ENCODE measurements at places on chromosomes 5 and 9.

GRCh38 chr5:68141494-68141893 lies 74.1 kb upstream of the PIK3R1 start:
- no peak for DNase-seq

DNA sequence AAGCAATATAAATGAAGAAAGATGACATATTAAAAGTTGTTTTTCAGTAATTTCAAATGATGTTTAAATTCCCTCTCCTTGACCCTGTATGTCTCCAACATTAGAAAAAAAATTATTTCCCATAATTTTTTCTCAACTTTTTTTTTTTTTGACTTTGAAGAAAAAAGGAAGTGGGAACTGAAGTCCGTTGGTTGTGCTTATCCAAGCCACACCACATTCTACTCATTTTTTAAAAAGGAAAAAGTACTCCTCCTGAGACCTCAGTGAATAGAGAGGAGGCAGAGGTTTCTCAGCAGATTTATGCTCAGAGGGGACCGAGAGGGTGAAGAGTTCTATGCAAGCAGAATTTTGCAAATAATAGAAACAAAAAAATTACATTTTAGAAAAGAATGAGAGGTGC lies 123.3 kb downstream of the PCSK5 start:
- DNase-seq: no peak

GRCh38 chr5:132086277-132086794 lies 12.7 kb downstream of the CSF2 start:
- DNase-seq: no peak

DNA sequence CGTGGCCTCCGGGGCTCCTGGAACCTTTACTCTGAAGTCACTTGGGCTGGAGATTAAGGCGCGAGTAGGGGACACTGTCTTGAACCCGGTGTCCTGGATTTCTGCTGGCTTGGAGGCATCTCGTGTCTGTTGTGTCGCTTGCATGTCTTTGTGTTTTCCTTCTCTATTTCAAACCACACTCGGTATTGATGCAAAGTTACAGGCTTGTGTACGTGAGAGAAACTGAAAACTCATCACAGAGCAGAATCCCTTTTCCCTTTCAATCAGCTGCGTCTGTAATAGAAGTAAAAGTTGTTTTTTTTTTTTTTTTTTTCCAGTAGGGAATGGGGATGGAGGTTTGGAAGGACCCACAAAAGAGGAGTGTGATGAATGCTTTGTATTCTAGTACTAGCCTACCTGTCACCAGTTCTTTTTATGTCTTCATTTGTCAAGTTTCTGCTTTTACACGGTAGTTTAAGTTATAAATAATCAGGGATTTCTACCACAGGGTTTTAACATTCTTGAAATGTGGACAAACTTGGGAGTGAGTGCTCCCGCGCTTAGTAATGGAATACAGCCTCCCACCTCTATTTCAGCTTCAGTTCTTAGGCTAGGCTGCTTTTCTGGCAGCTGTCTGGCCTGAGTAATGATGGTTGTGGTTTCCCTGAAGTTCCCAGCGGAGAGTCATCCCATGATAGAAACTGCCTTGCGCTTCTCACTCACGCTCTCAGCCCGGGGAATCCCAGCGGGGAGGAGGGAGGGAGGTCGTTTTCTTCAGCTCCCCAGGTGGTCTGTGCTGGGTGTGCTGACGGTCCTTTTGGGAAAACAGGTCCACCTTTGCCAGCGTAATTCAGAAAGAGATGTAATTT lies 763 bp downstream of the TJP2 start:
- DNase-seq: peak; percentile 62

- DNase-seq: no peak
Measured at GRCh38 chr9:81759680-81760215, 70.4 kb upstream of the TLE1 start.

- no peak for DNase-seq
Measured at GRCh38 chr9:92663951-92664350, 6.0 kb downstream of the IPPK start.

GRCh38 chr9:97560851-97561250 lies 59.4 kb downstream of the TMOD1 start:
- no peak for DNase-seq

- DNase-seq: no peak
Measured at GRCh38 chr5:170534177-170534576, 30.4 kb downstream of the KCNIP1 start.

DNA sequence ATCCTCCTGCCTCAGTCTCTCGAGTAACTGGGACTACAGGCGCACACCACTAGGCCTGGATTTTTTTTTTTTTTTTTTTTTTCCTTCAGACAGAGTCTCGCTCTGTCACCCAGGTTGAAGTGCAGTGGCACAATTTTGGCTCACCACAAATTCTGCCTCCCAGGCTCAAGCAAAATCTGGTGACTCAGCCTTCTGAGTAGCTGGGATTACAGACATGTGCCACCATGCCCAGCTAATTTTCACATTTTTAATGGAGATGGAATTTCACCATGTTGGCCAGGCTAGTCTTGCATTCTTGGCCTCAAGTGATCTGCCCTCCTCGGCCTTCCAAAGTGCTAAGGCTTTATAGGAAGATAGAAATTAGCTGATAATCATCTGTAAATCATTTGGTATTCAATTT lies 43.9 kb downstream of the NSA2 start:
- no peak for DNase-seq

DNA sequence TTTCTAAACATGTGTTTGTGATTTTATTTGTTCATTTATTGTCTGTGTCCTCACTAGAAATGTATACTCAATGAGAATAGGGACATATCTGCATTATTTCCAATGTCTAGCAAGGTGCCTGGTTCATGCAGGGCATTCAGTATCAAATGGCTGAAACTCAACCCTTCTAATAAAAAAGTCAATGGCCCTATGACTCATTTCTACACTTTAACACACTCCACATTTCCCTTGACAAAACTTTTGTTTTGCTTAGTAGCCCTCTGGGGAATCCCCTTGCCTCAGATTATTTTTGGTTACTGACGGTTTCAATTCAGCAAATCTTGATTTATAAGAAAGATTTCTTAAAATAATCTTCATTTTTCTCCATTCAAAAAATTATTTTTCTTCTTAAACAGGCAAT lies 206.0 kb upstream of the DMRTA1 start:
- DNase-seq: no peak

GRCh38 chr5:9479361-9479760 lies 66.5 kb downstream of the SEMA5A start:
- no peak for DNase-seq

DNA sequence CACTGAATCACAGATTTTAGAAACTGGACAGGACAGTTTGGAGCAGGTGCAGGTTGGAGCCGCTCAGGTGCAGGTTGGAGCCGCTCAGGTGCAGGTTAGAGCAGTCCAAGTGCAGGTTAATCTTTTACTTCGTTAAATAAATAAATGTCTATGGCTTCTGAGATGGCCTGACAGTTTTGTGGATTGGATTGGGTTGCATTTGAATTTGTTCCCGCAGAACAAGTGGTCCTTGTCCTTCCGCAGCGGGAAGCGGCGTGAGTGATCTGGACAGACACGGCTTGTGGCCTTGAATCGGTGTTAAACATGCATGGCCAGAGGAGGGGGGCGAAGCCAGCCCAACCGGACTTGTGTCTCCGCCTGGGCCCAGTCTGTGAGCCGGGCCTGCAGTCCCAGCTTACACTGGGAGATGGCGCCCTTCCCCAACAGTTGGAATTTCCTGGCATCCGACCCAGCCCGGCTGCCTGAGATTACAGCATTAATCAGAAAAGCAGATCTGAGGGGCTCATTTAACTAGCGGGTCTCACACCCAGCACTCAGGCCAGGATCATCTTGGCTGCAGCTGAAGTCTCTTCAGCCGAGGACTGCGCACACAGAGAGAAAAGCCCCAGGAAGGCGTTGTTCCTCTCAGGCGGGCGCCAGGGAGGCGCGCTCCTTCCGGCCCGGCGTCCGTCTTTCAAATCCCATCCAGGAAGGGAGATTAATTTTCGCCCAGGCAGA lies 1.5 kb upstream of the OLFM1 start:
- peak; percentile 56 for DNase-seq

GRCh38 chr5:149628221-149628620 lies 46.9 kb downstream of the ARHGEF37 start:
- DNase-seq: no peak

DNA sequence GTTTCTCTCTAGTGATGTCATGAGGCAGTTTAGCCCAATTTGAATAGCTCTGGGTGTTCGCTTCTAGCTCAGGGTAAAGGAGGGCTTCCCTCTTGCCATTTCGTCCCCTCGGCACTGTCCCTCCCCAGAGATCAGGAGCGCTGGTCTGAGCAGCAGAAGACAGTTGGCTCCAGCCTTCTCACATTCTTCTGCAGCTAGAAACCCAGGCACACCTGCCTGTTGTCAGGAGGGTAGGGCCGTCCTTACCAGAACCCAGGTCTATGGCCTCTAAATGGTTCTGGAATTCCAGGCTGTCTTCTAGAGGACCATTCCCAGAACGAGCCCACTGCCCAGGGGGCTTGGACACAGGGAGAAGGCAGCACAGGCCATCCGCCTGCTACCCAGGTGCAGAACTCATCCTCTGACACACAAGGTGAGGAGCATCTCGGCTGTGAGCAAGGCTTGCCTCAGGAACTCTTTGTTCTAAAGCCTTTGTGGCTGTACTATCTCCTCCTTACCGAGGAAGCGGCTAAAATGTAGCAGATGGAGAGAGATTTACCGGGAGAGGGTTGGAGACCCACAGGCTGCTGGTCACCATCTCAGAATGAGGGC lies 255.6 kb upstream of the IRX2 start:
- no peak for DNase-seq

- peak; percentile 36 for DNase-seq
Measured at GRCh38 chr5:63401436-63402046, 560.7 kb downstream of the HTR1A start.

GRCh38 chr5:128144491-128144890 lies 60.9 kb downstream of the SLC12A2 start:
- no peak for DNase-seq

DNA sequence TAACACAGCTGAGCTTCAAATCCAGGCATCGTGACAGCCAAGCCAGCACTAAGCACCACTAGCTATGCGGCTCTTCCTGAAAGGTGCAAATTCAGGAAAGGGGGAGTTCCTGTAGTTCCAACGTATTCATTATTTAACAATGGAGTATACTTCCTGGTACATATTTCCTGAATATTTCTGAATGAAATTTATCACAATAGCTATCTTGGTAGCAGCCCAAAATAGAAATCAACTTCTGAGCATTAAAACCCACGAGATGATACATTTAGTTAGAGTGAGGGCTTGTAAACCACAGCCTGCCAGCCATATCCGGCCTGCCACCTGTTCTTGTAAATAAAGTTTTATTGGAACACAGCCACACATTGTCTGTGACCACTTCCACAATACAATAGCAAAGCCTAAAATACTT lies 109.7 kb upstream of the RETREG1 start:
- no peak for DNase-seq

GRCh38 chr5:142982821-142983200 lies 212.6 kb downstream of the ARHGAP26 start:
- no peak for DNase-seq

DNA sequence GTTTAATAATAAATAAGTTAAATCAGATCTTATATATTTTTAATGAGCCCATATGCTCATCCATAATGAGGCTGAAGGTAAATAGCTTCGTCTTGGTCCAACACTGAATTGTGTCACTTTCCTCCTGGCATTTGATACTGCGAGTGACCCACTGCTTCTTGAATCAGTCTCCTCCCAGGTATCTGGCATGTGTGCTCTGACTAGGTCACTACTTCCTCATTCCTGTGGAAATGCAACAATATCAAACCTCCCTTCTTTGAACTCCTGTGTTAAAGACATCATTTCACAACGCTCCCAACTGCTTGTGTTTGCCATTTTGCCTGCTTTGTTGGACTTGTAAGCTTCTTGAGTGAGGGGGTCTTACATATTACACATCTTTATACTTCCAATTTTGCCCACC lies 157.7 kb downstream of the SLC24A2 start:
- no peak for DNase-seq

DNA sequence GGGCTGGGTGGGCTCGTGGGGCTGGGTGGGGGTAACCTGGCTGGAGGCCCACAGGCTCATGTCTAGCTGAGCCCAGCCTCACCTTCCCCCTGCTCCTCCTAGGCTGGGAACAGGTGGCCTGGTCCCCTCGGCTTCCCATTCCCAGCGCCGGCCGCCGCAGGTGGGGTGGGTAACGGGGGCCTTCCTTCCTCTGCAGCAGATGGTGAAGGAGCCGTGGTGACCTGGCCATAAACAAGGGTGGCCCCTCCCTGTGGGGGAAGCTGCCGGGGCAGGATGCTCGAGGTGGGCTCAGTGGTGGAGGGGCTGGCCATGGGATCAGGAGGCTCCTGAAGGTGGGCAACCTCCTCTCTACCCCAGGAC lies 41.0 kb upstream of the EGFL7 start:
- DNase-seq: peak; percentile 14

- DNase-seq: no peak
Measured at GRCh38 chr5:171525085-171525484, 105.6 kb downstream of the FGF18 start.

DNA sequence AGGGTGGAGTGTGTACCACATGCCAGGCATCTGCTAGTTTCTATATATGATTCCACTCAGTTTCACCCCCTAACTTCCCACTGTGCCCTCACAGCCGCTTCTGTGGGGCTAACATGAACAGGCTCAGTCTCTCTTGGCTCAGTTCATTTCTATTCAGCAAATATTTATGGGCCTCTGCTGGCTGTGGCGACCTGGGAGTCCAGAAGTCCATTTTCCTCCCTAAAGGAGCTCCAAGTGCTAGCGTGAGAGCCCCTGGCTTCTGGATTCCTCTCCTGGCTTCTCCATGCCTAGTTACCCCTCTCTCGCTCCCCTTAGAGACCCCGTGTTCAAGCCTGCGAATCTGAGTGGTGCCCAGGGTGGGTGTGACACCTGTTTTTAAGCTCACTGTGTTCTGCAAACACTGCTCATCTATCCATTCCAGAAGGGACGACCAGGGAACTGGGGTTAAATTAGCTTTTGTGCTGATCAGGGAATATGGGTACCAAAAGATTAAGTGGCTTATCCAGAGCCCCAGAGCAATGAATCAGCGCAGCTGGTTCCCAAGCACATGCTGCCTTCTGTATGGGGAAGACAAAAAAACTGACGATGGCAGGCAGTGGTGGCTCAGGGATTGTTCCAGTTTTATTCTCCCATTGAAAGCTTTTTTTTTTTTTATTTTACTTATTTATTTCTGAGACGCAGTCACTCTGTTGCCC lies 57.6 kb downstream of the HMCN2 start:
- no peak for DNase-seq

DNA sequence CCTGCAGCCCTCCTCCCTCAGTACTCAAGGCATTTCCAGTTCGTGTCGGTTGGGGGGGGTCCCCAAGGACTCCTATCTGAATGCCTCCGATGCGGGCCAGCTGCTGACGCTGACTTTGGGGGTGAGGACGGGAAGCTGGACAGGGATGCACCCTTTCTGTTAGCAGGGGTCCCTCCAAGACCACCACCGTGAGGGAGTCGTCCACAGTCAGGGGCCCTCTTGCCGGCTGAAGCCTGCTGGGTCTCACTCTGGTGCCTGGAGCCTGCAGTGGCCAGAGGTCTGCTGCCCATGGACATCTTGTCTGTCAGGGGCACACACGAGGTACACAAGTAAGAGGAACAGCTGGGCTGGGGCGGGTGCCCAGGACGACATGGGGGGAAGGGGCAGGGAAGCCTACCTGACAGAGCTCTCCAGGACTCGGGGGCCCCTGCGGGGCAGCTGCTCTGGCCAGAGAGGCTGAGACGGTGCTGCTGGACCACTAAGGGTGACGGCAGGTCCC lies 9.1 kb upstream of the ZDHHC11 start:
- no peak for DNase-seq

- no peak for DNase-seq
Measured at GRCh38 chr5:140147460-140147859, 21.7 kb downstream of the IGIP start.

Data from mesothelial cell of epicardium (in vitro differentiated cells).